ENCODE measurements at places on chromosomes 5 and 9.
A peak's percentile ranks its signal among the peaks of the same experiment; 100 is the strongest.

DNA sequence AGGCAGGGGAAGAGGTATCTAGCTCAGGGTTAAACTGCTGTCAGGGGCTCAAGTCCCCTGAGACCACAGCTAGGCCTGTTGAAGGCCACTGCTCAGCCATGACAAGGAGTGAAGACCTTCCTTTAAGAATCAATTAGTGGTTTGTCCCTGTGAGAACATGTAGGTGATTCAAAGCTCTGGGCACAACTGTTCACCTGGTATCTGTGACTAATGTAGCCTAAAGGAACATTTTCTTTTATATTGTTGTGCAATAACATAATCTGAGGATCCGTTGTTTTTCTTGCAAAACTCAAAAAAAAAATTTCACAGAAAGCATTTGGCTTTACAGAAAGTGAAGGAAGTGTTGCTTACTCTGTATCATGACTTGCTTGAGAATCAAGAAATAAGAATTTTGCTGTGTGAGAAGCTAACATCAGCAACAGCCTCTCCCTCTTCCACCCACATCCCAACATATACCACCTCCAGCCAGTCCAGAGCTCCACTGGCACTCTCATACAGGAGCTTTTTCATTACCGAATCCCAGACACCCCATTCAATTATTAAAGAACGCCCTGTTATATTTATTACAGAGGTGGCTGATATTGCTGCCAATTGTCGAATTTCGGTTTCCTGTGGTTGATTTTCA, 807.0 kb downstream of the TLE4 start:
- no peak for DNase-seq

DNA sequence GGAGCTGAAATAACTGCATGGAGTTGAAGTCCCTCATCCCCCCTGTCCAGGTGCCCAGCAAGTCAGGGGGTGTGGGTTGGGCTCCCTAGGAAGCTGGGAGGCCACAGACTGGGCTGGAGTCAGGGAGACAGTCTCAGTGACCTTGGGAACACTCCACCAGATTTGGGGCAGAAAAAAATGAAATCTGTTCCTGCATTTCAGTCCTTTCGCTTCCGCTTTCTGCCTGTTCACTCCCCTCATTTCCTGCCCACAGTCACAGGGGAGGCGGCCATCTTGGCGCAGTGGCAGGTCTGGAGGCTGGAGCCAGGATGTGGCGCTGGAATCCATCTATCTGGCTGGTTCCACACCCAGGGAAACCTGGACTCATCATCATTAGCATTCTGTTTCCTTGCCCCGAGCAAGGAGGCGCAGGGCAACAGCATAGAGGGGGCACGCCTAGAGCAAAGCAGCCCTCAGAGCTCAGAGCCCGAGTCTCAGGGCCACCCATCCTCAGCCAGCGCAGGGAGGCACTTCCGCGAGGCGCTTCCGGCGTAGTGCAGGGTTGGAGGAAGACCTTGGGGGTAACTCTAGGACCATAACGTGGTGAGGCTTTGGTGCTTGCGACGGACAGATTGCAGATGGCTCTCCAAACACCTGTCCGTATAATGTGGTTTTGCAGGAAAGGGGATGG, 86.2 kb upstream of the HSPA9 start:
- DNase-seq, result no peak

DNA sequence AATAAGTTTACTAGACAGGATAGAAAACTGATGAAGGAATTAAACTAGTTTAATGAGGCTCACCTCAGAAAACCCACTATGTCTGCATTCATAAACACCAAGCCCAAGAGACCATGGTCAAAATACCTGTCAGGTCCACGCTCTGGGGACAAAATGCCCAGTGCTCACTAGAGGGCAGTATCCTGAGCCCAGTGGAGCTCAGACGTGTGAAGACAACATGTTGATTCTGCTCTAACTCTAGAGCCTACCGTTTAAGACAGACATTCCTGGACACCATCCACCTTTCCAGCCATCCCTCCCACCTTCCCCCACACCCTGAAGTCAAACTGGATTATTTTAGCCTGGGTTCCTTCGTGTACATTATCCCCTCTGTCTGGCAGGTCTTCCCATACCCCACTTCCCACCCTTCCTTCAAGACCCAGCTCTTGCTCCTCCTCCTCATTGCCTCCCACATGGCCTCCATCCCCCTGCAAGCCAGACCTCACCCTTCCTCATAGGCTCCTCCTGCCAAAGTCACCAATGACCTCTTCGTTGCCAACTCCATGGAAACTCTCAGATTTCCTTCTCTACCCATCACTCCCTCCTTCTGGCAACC, 142.3 kb upstream of the FSTL4 start:
- DNase-seq, result no peak

GRCh38 chr9:72415163-72415562, 50.2 kb upstream of the ZFAND5 start:
- DNase-seq, result no peak

GRCh38 chr9:80646211-80646610, 1043.1 kb downstream of the TLE1 start:
- DNase-seq, result no peak

GRCh38 chr9:22103685-22104575, 94.8 kb upstream of the CDKN2B start:
- DNase-seq, result no peak

DNA sequence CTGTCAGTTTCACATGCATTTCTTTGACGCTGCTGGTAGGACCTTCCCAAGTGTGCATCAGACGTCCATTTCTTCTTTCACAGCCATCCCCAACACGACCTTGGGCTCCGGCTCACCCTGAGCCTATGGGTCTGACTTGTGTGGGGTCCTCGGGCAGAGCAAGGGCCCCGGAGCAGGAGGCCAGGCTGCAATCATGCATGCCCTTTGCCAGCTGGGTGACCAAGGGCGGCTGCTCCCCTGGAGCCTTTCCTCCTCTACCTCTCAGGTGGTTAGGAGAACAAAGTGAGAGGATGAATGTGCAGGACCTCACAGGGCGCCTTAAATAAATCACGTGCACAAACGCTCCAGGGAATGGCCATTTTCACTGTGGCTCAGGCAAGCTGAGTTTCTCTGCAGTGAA, 33.2 kb downstream of the TERT start:
- no peak for DNase-seq

- DNase-seq, result no peak
Measured at GRCh38 chr5:132776938-132777208, 166 bp downstream of the SEPTIN8 start.

- peak; percentile 14 for DNase-seq
Measured at GRCh38 chr9:87816036-87816435, 66.6 kb upstream of the SPATA31E1 start.

GRCh38 chr5:84372066-84372695, 12.5 kb downstream of the EDIL3 start:
- DNase-seq, result no peak

DNA sequence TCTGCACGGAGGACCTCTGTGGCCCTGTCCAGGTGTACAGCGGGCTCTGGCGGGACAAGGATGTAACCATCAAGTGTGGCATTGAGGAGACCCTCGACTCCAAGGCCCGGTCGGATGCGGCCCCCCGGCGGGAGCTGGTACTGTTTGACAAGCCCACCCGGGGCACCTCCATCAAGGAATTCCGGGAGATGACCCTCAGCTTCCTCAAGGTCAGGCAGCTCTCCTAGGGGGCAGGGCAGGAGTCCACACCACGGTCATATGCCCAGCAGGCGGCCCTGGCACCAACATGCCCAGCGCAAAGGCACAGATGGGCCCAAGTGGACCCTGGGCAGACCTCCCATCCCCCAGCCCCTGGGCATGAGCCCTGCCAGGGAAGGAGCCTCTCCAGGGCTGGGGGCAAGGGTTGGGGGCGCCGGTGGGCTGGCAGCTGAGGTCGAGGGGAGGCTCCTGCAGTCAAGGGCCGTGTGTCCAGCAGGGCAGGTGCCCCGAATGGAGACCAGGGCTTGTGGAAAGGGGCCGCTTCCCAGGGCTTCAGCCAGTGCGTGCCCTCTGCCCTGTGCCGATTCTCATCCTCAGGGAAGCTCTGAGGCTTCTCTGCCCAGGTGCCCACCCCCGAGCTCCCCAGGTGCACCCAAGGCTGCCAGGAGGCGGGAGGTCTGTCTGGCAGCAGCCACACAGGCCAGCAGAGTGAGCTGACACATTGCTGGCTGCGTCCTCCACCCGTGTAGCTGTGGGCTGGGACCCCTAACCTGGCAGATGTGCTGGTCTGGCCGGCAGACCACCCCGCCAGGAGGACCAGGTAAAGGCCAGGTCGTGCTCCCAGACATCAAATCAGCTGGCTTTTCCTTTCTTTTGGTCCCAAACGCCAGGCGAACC, 10.0 kb downstream of the DIPK1B start:
- DNase-seq, result peak; percentile 52

DNA sequence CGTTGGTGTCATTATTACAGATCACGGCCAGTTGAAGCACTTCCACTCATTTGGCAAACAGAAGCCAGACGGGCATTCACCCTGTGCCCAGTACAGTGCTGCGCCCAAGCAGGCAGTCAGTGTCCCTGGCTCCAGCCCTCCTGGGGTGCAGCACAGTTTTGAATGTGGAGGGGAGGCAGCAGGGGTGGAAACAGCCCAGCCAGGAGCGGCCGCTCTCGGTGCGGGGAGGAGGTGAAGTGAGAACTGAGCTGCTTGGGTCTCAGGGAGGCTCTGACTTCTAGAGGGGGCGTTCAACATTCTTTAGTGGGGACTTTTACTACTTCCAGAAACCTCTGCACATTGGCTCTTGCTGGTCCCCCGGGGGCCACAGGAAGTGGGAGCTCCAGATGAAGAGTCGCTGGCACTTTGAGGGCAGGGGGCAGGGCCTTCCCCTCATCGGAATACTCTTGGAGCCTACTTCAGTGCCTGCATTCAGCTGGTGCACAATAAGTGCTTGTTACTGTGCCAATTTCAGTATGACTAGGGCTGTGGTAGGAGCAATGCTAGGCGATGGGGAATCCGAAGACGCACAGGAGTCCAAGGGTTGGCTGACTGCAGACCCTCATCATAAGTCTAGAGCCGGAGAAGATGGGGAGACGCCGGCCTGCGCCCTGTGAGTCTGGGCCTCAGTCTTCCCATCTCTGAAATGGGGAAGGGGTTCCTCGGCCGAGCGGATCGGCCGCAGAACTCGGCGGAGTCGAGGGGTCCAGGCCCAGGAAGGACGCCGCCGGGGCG, 492 bp upstream of the NEK6 start:
- no peak for DNase-seq

DNA sequence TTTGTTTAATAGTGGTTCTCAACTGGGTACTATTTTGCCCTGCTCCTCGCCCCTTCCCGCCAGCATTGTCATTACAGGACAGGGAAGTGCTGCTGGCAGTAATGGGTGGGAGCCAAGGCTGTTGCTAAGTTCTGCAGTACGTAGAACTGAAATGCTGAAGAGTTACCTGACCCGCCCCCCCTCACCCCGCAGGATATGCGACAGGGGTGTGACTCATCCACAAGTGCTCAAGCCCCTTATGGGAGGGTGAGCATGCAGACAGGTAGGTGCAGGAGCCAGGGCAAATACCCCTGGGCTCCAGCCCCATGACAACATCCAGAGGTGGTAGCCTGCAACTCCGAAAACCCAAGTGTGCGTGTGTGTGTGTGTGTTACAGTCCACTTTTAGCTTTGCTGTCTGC, 35.7 kb downstream of the LRRC70 start:
- DNase-seq, result no peak

GRCh38 chr9:2087500-2088313, 72.6 kb downstream of the SMARCA2 start:
- peak; percentile 23 for DNase-seq

DNA sequence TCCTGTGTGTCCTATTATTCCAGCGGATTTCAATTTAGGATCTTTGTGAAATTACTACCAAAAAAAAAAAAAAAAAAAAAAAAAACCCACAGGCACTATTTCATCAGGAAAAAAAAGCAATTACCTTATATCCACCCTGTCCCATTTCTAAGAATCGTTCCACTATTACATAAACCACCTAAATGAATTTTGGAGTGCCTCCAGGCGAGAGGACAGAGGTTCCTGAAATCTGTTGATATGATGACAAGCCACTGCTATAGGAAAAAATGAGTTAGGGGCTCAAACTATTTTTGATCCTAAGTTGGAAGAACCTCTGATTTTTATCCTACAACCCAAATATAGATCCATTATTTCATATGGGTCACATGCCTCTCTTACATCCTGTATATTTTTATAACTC, 177.9 kb downstream of the GNAQ start:
- DNase-seq, result no peak

- no peak for DNase-seq
Measured at GRCh38 chr5:14959399-14960119, 88.0 kb upstream of the ANKH start.

DNA sequence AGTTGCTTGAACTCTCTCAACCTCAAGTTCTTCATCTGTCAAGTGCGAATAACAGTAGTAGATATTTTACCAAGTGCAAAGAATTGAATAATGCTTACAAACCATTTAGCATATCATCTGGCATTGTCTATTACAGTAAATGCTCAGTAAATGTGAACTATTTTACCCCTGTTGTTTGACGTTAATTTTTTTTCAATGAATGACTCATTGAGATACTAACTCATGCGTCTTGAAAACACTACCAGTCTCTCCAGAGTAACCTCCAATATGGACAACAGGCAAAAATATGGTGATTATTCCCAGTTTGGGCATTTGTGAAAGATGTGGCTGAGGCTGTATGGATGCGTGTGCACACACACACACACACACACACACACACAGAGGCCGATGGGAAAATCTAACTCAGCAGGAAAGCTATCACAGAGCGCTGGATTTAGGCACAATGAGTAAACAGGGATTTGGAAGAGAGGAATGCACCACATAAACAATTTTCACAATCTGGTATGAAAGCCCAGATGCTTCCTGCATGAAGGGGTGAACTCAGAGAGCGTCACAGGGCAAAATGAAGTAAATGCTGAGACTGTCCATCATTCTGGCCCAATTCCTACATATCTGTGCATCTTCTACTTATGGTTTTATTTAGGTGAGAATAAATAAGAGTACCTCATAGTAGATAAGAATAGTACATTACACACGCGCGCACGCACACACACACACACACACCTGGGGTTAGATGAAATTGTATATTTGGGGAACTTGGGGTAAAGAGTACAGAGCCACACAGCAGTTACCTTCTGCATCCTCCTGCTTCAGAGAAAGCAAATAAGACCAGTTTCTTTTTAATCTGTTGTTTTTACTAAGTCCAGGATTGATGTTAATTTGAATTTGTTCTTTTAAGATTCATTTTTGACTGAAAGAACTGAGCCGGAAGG, 128.7 kb downstream of the PALM2AKAP2 start:
- no peak for DNase-seq

DNA sequence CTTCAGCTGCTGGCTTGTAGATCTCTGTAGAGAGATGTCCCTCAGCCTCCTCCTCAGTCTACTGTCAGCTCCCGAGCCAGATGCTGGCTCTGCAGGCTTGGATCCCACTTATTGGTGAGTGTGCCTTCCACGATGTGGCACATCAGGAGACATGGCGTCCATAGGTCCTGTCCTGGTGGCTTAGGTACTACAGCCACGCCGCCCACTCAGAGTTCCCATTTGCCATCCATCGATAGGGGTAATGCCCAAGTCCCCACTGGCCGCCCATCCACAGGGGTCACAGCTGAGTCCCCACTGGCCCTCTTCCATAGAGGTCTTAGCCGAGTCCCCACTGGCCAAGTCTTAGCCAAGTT, 17.3 kb downstream of the EXOC3 start:
- DNase-seq, result no peak

DNA sequence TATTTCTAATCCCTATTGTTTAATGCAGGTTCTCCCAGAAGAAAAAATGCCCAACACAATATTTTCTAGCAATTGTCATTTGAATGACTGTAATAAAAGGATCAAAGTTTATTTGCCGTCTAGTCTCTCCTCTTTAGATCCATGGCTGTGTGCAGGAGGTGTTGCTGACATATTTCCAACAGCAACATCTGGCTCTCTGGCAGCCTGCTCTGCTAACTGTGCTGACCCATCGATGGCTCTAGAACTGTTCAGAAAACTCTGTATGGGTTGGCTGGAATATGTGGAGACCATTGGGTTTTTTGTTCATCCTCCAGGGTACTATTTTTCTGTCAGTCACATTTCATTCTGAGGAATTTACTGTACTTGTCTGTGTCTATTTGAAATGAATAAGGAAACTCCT, 202.0 kb upstream of the SLC27A6 start:
- DNase-seq, result no peak

Data from NCI-H524 (cell line).